ENCODE measurements at places on chromosomes 16 and 17. TPM values are rescaled to one million over a fixed set of nuclear protein-coding genes. Genes with fewer than 3 reads are reported as not detected.

Gene MT1X
- total RNA-seq = 99.1 TPM

Gene EVPLL
- total RNA-seq = not detected

Gene ACSM2A
- total RNA-seq = not detected

- H3K4me1 ChIP-seq = no peaks in the 10 kb centered on the region
- no peaks in the 10 kb centered on the region for H3K27me3 ChIP-seq
- no peak overlapping the region for H3K4me3 ChIP-seq
- no peak overlapping the region for H3K27ac ChIP-seq
Measured at GRCh38 chr16:4893103-4893862, 43.7 kb downstream of the PPL start.

DNA sequence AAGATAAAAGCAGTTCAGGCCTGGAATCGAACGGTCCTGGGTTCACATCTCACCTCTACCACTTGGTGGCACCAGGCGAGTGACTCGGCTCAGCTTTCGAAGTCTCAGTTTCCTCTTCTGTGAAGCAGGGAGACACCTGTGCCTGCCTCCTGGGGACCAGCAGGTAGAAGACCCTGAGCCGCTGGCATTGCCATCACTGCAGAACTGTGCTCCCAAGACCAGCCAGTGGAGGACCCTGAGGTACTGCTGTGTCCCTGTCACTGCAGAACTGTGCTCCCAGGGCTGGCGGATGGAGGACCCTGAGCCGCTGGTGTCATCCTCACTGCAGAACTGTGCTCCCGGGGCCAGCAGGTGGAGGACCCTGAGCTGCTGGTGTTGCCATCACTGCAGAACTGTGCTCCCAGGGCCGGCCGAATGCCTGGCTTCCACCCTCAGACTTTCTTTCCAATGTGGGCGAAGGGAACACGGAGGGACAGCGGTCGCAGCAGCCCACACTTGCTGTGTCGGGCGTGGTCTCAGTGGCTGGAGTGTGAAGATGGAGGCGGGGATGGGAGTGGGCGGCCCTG is 8.7 kb upstream of the SLC7A5 start:
- H3K27me3 ChIP-seq = no peaks in the 10 kb centered on the region
- no peak overlapping the region for H3K4me3 ChIP-seq
- DNase-seq = no peak
- H3K36me3 ChIP-seq = no peaks in the 10 kb centered on the region

GRCh38 chr17:10790491-10791401 is 13.2 kb downstream of the TMEM238L start:
- no peaks in the 10 kb centered on the region for H3K27me3 ChIP-seq
- H3K4me3 ChIP-seq = no peak overlapping the region
- H3K27ac ChIP-seq = no peak overlapping the region
- H3K4me1 ChIP-seq = no peaks in the 10 kb centered on the region

DNA sequence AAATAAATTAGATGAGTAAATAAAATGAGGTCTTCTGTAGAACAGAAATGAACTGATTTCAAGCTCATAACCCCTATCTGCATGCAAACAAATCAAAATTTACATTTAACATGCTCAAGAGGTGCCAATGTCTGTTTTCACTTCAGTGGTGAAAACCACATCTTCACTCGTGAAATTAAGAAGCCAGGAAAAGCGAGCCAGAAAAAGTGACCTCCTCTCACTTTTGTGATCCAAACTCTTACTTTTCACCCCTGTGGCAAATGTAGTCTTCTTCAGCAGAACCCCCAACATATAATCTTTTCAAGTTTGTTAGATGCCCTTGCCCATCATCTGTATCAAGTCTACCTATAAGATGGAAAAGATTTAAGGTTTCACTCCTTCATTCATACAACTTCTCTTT is 9.5 kb upstream of the QRICH2 start:
- no peak for DNase-seq
- H3K27me3 ChIP-seq = no peaks in the 10 kb centered on the region

- H3K27ac ChIP-seq = peak overlapping the region; percentile 71
- no peaks in the 10 kb centered on the region for H3K27me3 ChIP-seq
- peaks cover 4% of the 10 kb centered on the region for H3K4me1 ChIP-seq
- no peak for DNase-seq
- no peak overlapping the region for H3K4me3 ChIP-seq
- H3K36me3 ChIP-seq = no peaks in the 10 kb centered on the region
Measured at GRCh38 chr16:85146922-85147651, 34.8 kb upstream of the CIBAR2 start.

- no peaks in the 10 kb centered on the region for H3K36me3 ChIP-seq
- H3K4me1 ChIP-seq = no peaks in the 10 kb centered on the region
- no peak overlapping the region for H3K4me3 ChIP-seq
- H3K27me3 ChIP-seq = no peaks in the 10 kb centered on the region
- H3K27ac ChIP-seq = no peak overlapping the region
- DNase-seq = no peak
Measured at GRCh38 chr16:29915590-29916247, 10.3 kb downstream of the KCTD13 start.

DNA sequence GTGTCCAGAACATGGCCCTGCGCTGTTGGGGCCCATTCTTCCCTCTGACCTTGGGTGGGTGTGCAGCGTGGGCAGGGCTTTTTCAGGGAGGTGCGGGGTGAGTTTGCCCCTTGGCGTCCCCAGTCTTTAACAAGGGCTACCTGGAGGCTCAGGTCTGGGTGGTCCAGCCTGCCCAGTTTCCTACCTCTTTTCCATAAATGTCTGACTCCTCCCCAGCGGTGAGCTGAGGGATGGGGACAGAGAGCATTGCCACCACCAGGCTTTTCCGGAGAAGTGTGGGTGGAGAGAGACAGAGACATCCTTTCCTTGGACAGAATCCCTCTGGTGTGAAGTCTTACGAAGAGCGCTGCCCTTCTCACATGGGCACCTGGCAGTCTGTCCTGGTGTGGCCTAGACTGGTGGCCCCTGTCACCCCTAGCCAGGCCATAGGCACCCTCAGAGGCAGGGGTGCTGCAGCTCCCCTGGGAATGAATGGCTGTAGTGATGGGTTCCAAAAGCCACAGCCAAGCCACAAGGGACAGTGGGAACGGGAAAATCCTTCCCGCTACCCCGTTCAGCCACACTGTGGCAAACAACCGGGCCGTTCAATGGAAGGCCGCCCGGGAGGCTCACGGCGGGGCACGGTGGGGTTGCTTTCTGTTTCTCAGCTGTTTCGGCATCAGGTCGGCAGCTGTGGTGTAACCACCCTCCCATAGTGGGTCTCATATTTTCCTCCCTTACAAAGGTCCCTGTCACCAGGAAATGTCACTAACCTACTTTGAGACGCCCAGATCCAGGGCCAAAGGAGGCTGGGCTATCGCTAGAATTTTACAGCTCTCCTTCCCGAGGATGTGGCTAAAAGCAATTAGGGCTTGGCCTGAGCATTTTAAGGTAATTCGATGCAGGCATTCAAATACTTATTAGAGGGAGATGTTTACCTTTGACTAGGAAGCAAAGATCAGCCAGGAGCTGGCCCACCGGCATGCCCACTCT is 61.9 kb upstream of the GSE1 start:
- H3K36me3 ChIP-seq = no peaks in the 10 kb centered on the region
- no peak overlapping the region for H3K4me3 ChIP-seq
- H3K4me1 ChIP-seq = peaks cover 8% of the 10 kb centered on the region
- no peak for DNase-seq
- no peak overlapping the region for H3K27ac ChIP-seq
